ENCODE measurements at places on chromosomes 3 and 15.

- no peak for DNase-seq
Observed at GRCh38 chr3:150544726-150545125, 1.6 kb downstream of the SERP1 start.

DNA sequence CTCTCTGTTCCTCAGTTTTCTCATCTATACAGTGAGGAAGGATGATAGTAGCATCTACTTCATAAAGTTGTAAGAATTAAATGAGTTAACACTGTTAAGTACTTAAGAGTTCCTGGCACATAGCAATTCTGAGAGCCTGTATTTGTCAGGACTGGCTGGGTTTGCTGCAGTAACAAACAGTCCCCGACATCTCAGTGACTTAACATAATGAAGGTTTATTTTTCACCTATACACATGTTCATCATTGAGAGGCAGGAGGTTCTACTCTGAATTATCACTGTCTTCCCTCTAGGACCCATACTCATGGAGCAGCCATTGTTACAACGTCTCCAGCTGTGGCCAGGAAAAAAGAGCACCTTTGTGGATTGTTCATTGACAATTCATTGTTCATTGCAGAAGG lies 190.6 kb upstream of the PROK2 start:
- DNase-seq, result no peak

- DNase-seq, result no peak
Observed at GRCh38 chr3:55455915-55456314, 31.2 kb downstream of the WNT5A start.

DNA sequence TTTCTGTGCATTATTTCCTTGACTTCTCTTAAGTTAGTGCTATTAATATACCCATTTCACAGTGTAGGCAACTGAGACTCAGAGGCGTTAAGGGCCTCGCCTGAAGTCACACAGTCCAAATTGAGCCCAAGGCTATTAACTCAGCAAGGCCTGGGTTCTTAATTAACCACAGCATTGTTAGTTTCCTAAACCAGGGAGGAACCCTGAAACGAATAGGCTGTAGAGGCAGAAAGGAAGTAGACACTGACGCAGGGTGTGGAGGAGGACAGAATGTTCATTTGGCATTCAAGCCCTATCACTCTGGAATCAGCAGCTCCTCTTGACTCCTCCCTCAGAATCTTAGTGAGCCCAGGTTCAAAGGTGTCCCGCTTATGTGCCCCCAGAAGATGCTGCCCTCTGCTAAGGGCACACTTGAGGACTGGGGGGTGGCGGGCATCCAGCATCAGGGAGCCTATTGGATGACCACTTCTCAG lies 13.9 kb downstream of the ARHGEF3 start:
- DNase-seq, result no peak

GRCh38 chr3:126665959-126666657 lies 11.2 kb upstream of the TXNRD3 start:
- DNase-seq, result no peak
